Dermis microvascular lymphatic vessel endothelial cell (primary cell): ENCODE measurements at places on chromosomes 5 and 9.

- no peak for DNase-seq
These were observed 44.2 kb upstream of the COL15A1 start for GRCh38 chr9:98899408-98900056.

GRCh38 chr9:93196096-93197055 lies 12.4 kb downstream of the WNK2 start:
- DNase-seq = no peak

- peak; percentile 4 for DNase-seq
These were observed 3.0 kb downstream of the NADK2 start for GRCh38 chr5:36238502-36239295.

GRCh38 chr5:1868886-1869475 lies 13.7 kb downstream of the IRX4 start:
- DNase-seq = no peak

DNA sequence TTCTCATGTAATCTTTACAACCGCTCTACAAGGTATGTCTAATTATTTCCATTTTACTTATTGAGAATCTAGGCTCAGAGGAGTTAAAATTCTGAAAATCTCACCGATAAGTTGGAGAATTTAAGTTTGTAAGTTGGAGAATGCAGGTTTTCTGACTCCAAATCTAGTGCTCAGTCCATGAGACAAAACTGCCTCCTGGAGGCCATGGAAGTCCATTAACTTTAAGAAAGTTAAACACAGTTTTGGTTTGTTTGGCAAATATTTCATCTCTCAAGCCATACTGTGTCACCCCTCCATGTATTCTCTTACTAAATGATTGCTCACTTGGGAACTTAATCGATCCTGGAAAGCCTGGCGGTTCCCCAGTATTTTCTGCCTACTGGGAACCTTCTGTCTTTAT lies 52.6 kb downstream of the INIP start:
- DNase-seq = no peak

- no peak for DNase-seq
These were observed 92.6 kb downstream of the WDR70 start for GRCh38 chr5:37471666-37472197.

GRCh38 chr9:14451949-14452348 lies 138.0 kb upstream of the NFIB start:
- DNase-seq = no peak

DNA sequence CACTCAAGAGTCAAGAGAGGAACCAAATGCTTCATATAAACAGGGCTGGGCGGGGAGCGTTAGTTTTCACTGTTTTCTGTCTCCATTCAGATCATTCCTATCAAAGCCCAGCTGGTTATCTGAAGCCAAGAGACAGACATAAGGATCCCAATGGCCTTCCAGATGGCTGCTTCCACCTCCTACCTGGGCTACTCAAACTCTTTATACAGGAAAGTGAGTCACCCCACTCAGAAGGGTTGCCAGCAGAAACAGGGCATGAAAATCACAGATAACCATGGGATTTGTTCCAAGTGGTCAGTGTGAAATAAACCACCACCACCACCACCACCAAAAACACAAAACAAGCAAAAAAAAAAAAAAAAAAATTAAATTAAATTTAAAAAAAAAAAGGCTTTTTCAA lies 5.5 kb downstream of the PRSS3 start:
- DNase-seq = no peak

- DNase-seq = no peak
These were observed 30.2 kb upstream of the PTGER4 start for GRCh38 chr5:40649463-40650030.

- no peak for DNase-seq
These were observed 11.9 kb upstream of the PLCXD3 start for GRCh38 chr5:41522193-41522786.
